Central memory CD4-positive, alpha-beta T cell (primary cell): ENCODE measurements at places on chromosomes 5 and 9.

DNA sequence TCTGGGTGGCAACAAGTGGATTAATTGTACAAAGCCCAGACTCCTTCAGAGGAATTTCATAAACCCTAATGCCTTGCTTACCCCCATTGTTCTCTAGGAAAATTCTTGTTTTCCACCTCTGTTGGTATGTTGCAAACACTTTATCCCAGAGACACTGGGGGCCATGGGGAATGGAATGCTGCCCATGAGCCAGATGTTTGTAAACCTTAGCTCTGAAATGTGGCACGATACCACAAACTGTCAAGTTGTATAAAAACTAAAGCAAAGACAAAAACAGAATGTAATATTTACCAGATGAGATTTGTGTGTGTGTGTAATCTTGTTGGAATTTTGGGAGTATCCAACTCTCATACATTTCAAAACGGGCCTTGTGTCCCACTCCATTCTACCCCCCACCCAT is 465.0 kb downstream of the EBF1 start:
- no peak for DNase-seq

GRCh38 chr9:114097613-114098020 is 1.5 kb downstream of the KIF12 start:
- no peak for DNase-seq

DNA sequence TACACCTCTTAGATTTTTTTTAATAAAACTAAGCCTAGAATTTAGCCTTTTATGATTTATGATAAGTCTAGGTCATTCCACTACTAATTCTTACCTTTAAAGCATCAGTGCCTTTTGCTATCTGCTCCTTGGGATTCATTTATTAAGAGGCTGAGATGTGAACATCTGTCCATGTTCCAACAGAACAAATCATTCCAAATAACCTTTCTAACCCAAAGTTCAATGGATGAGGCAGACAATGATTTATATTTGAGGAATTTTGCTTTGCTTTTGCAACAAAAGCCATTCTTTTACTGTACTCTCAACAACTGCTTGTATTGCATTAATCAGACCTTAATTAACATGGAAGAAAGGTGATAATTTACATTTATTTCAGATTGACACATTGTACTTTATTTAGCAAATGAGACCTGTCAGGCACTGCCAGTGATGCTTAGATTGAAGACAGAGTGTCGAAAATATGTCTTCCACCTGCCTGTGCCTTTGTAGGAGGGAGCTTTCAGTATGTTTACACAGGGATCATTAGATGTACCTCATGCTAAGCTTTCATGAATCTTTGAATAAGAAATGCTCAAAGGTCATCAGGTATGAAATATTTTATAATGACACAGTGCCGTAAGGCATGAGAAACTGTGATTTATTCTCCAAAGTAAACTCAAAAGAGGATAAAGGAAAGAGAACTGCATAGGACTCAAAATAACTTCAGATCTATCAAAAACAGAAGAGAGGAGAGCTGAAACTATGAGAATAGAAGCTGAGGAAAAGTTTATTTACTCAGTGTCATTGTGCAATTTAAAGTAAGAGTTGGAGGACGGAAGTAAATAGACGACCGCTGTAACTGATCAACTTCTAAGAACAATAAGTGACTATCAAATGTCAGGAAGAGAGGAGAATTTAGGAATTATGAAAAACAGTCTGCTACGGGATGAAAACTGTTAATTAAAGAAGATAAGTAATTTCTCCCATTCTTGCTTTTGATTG is 36.7 kb upstream of the IZUMO3 start:
- DNase-seq: no peak

DNA sequence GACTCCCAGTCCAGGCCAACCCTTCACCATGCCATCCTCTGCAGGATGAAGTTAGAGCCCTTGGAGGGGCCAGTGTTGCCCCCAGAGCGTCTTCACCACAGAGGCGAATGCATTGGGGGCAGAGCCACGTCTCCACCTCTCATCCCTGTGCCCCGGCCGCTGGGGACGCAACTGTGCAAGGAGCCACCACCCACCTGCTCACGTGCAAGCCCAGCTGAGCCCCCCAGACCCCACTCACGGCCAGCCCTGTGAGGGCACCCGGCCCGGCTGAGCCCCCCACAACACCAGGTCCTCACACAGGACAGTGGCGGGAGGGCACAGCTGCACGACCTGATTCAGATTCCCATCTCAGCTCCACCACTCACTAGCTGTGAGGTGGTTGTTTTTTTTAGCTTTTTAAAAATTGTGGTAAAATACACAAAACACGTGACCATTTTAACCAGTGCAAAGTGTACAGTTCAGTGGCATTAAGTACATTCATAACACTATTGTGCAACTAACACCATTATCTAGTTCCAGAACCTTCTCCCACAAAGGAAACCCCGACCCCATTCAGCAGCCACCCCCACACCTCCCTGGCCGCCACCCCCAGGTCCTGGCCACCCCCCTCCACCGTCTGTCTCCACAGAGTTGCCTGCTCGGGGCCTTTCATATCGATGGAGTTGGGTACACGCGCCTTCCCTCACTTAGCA is 33.5 kb upstream of the UBAC1 start:
- no peak for DNase-seq

DNA sequence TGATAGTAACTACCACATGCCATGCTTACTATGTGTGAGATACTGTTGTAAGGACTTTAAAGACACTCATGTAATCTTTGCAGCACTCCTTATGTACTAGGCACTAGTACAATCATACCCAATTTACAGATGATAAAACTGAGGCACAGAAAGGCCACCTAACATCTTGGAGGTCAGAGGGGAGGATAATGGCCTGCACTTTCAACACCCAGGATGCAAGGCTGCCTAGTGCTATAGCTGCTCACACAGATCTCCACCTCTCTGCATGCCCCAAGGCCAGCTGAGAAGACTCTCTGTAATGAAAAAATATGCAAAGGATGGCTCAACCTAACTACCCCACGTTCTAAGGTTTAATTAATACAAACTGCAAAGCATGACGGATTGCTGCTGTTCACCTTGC is 57.2 kb downstream of the GNAQ start:
- no peak for DNase-seq

DNA sequence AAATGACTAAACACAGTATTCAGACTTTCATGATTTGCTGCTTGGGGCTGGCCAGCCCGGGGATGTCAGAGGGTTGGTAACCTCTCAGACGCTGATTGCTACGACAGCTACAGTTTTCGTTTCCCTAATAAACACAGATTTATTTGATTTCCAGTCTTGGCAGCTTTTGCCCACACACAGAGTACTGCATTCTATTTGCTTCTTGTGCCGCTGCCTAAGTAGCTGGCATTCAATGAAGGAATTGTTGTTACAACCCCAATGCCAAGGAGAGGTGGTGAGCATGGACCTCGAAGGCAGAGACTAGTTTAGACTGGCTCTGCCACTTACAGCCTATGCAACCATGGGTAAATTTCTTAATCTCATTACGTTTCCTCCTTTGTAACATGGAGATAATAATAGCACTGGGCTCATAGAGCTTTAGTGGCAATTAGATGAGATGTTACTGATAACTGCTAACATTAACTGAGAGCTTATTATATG is 247.1 kb upstream of the PANK3 start:
- DNase-seq: no peak

GRCh38 chr5:108079753-108080152 is 302.1 kb downstream of the FBXL17 start:
- no peak for DNase-seq

- no peak for DNase-seq
Measured at GRCh38 chr5:151812757-151813309, 41.1 kb downstream of the G3BP1 start.

- DNase-seq: no peak
Measured at GRCh38 chr5:78793907-78794662, 145.5 kb upstream of the LHFPL2 start.

DNA sequence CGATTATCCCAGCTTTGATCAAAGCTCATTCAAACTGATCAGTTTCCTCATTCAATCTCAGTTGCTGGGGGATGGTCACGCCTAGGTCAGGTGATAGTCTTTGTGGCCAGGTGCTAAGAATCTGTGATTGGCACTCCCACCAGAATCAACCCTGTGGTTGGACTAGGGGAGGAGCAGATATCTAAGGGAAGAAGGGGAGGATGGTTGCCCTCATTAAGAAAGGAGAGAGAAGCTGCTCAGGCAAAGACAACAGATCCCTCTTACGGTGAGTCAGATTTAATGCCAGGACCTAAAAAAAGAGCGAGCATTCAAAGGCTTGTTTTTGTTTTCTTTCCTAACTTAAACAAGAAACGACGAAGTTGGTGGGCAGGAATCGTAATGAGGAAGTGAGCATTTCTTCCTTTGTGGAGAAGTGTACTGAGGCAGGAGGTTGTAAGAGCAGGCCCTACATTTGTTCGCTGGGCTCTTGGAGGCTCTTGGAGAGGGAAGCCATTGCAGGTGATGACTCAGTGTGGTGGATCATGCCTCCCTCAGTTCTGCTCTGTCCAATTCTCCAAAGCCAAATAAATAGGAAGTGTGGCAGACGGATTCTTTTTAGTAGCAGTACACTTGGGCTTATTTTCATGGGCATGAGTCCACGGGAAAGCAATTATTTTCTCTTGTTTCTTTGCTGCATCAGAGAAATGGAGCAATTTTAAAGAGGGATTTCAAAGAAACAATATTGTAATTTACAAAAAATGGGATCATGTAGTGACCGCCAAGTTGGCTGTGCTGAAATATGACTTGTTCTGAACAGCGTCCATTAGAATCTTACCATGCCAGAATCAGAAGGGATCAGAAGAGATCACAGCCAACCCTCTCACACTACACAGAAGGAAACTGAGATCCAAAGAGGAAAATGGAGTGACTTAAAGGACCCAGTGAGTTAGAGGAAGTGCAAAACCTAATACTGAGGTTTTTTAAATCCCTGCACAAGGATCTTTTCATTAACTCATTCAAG is 18.7 kb upstream of the TGFBR1 start:
- DNase-seq: no peak

- DNase-seq: peak; percentile 22
Measured at GRCh38 chr5:151825445-151825844, 53.7 kb downstream of the G3BP1 start.

GRCh38 chr5:127947941-127948340 is 135.6 kb upstream of the SLC12A2 start:
- DNase-seq: no peak

GRCh38 chr9:107087222-107087621 is 195.9 kb upstream of the RAD23B start:
- no peak for DNase-seq
